Esophagus (tissue), 2 donors: ENCODE measurements at places on chromosomes 2 and 18. TPM values are rescaled to one million over a fixed set of nuclear protein-coding genes. Genes with fewer than 3 reads are reported as not detected.

RBMS1 gene
- 23.6 TPM for polyA plus RNA-seq

PRKAG3 gene
- 0.02 TPM for polyA plus RNA-seq

IL37 gene
- 0.06 TPM for polyA plus RNA-seq

GKN1 gene
- polyA plus RNA-seq = 0.25 TPM

TRIM54 gene
- 0.18 TPM for polyA plus RNA-seq

SNTG2 gene
- polyA plus RNA-seq = 0.33 TPM

EIF5B gene
- 25.9 TPM for polyA plus RNA-seq

PKP4 gene
- 25.8 TPM for polyA plus RNA-seq

OR6B2 gene
- not detected for polyA plus RNA-seq

EFHD1 gene
- 1.3 TPM for polyA plus RNA-seq

TFPI gene
- polyA plus RNA-seq = 6.8 TPM

DHRS9 gene
- polyA plus RNA-seq = 9.2 TPM

ANKRD30BL gene
- polyA plus RNA-seq = not detected

UGT1A6 gene
- polyA plus RNA-seq = 22.4 TPM

DTNB gene
- polyA plus RNA-seq = 7.9 TPM

EPG5 gene
- 5.1 TPM for polyA plus RNA-seq

E2F6 gene
- polyA plus RNA-seq = 4.2 TPM

HOXD13 gene
- polyA plus RNA-seq = not detected

LYPD6 gene
- 0.41 TPM for polyA plus RNA-seq

ZAP70 gene
- 3.9 TPM for polyA plus RNA-seq

STAT4 gene
- 0.75 TPM for polyA plus RNA-seq

CFC1 gene
- not detected for polyA plus RNA-seq

FOXD4L1 gene
- 0.22 TPM for polyA plus RNA-seq

POTEF gene
- not detected for polyA plus RNA-seq

STON1 gene
- polyA plus RNA-seq = 3.8 TPM

MERTK gene
- polyA plus RNA-seq = 2.5 TPM

UNC80 gene
- under 0.01 TPM for polyA plus RNA-seq

CNRIP1 gene
- 3.8 TPM for polyA plus RNA-seq

MEX3C gene
- polyA plus RNA-seq = 8.0 TPM

EFR3B gene
- 0.11 TPM for polyA plus RNA-seq

ABHD3 gene
- polyA plus RNA-seq = 53.9 TPM

NT5C1B gene
- polyA plus RNA-seq = not detected

FASTKD1 gene
- polyA plus RNA-seq = 58.5 TPM

RNF181 gene
- 189 TPM for polyA plus RNA-seq

C2orf80 gene
- not detected for polyA plus RNA-seq

RMC1 gene
- 19.4 TPM for polyA plus RNA-seq

PAPOLG gene
- 3.9 TPM for polyA plus RNA-seq

SATB2 gene
- polyA plus RNA-seq = 0.33 TPM

MARCO gene
- 0.18 TPM for polyA plus RNA-seq

NTSR2 gene
- polyA plus RNA-seq = not detected

OTOS gene
- not detected for polyA plus RNA-seq

ARHGAP25 gene
- polyA plus RNA-seq = 3.4 TPM

CRYGC gene
- not detected for polyA plus RNA-seq

MZT2A gene
- 109 TPM for polyA plus RNA-seq

CFAP53 gene
- polyA plus RNA-seq = 0.13 TPM

PPM1B gene
- 16.9 TPM for polyA plus RNA-seq

PDK1 gene
- polyA plus RNA-seq = 5.4 TPM

MROH2A gene
- 0.99 TPM for polyA plus RNA-seq

FBLN7 gene
- 0.14 TPM for polyA plus RNA-seq

ARPC2 gene
- polyA plus RNA-seq = 426 TPM

SERPINB13 gene
- 228 TPM for polyA plus RNA-seq

MYCN gene
- 0.51 TPM for polyA plus RNA-seq

NAT8 gene
- polyA plus RNA-seq = not detected

CD226 gene
- 0.10 TPM for polyA plus RNA-seq

PFN4 gene
- 0.55 TPM for polyA plus RNA-seq
